Glutamatergic neuron (in vitro differentiated cells): ENCODE measurements at places on chromosomes 2 and 18. TPM values are rescaled to one million over a fixed set of nuclear protein-coding genes. Genes with fewer than 3 reads are reported as not detected.

Gene TDRD15
- total RNA-seq, result not detected

Gene KCNJ3
- total RNA-seq, result 3.6 TPM

GRCh38 chr2:182971820-182972547, 66.3 kb downstream of the NCKAP1 start:
- no peak overlapping the region for H3K27ac ChIP-seq
- H3K27me3 ChIP-seq, result no peaks in the 10 kb centered on the region
- H3K4me3 ChIP-seq, result no peak overlapping the region
- no peak for DNase-seq

DNA sequence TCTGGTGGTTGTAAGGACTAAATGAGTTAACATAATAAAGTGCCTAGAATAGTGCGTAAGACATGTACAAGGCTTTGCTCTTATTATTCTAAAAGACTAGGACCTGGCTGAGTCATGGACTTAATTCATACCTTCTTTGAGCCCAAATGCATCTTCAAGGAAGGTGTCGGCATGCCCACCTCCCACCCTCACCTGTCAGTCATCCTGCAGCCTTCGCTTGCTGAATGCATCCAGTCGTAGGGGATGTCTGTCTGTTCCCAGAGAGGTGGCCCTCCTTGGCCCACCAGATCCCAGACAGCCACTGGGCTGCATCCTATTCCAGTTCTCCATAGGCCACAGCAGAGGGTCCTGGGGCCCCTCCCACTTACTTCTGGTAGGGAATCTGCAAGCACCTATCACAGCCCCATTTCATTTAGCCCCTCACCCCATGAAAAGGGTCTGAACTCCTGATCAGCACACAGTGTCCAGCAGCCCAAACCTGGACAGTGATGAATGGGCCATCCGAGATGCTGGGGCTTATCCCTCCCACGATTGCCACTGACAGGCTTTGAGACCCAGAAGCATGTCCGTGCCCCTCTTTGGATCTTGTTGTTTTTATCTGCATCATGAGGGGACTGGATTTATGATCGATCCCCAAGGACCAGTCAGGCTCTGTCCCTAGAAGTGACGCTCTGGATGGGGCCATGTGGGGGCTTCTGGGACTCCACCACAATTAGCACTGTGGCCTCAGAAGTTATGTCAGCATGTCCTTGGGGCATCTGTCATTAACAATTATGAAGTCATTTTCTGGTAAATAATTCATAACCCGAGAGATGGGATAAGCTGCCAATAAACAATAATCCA, 101.1 kb downstream of the KLHL29 start:
- peaks cover 56% of the 10 kb centered on the region for H3K4me1 ChIP-seq
- no peak for DNase-seq
- peak overlapping the region; percentile 91 for H3K27ac ChIP-seq
- no peaks in the 10 kb centered on the region for H3K36me3 ChIP-seq
- peak overlapping the region; percentile 47 for H3K4me3 ChIP-seq

- no peaks in the 10 kb centered on the region for H3K36me3 ChIP-seq
- no peaks in the 10 kb centered on the region for H3K27me3 ChIP-seq
- no peak overlapping the region for H3K4me3 ChIP-seq
- no peak overlapping the region for H3K27ac ChIP-seq
Measured at GRCh38 chr2:226114436-226114835, 685.2 kb downstream of the IRS1 start.

- peak overlapping the region; percentile 56 for H3K27ac ChIP-seq
- peaks cover 2% of the 10 kb centered on the region for H3K27me3 ChIP-seq
- H3K4me1 ChIP-seq, result peaks cover 34% of the 10 kb centered on the region
- H3K4me3 ChIP-seq, result peak overlapping the region; percentile 5
Measured at GRCh38 chr2:3449086-3449485, 69.6 kb downstream of the TRAPPC12 start.

DNA sequence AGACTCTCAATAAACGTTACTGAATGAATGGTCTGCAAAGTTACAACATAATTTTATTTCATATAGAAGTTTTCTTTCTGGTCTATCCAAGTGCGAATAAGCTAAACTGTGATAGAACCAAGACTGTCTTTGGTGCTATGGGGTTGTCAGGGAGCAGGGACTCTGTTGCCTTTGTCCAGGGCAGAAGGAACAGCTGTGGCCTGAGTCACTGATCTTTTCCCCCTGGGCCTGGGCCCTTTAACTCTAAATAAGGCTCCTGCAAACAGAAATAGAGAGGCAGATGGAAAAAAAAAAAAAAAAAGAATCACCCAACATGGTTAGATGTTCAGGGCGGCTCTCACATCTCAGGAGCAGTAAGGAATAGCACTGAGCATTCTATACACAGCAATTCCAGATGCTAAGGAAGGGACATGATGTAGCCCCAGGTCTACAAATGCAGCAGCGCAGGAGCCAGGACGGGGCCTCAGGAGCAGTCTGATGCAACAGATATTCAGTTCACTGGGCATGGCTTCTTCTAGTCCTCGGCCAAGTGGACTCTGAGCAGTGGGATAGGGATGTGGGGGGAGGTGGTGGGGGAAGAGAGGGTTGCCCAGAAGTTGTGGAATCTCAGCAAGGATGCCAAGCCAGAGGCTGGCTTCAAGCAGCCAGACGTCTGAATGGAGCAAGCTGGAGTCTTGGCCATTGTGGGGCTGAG, 247.1 kb upstream of the SIX2 start:
- H3K27ac ChIP-seq, result peak overlapping the region; percentile 91
- H3K4me1 ChIP-seq, result peaks cover 40% of the 10 kb centered on the region
- H3K4me3 ChIP-seq, result peak overlapping the region; percentile 47
- peak; percentile 36 for DNase-seq
